Amniotic epithelial cell (primary cell): ENCODE measurements at places on chromosomes 12 and 14.
A peak's percentile ranks its signal among the peaks of the same experiment; 100 is the strongest.

- peak; percentile 94 for DNase-seq
These were observed 3.8 kb downstream of the CBLN3 start for GRCh38 chr14:24425704-24426103.

- no peak for DNase-seq
These were observed 9.2 kb downstream of the DUSP6 start for GRCh38 chr12:89343127-89343526.

DNA sequence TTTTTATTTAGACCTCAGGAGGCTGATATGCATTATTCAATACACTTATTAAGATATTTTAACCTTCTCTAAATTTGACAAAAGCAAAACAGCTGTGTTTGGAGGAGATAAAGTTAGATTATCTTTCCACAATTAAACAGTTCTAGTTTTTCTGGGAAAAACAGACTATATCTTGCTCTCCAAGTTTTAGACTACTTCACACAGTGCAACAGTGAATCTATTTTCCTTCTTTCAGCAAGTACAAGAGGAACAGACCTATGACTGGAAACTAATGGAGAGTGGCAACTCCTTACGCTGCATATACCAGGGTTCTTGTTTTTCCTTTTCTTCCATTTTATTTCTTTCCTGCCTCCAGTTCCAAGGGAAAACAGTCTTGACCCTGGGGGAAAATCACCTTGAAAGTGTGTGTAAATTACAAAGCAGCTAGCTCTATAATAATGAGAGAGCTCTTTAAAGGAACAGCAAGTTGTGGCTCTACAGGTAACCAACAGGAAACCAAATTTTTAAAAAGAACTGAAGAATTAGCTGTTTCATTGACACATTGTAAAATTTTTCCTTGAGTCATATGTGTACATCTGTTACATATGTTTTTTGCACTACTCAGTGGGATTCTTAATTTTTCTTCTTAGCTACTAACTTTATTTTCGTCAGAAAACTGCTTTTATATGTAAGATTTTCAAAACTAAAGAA is 27.4 kb downstream of the DNM1L start:
- DNase-seq, result no peak

DNA sequence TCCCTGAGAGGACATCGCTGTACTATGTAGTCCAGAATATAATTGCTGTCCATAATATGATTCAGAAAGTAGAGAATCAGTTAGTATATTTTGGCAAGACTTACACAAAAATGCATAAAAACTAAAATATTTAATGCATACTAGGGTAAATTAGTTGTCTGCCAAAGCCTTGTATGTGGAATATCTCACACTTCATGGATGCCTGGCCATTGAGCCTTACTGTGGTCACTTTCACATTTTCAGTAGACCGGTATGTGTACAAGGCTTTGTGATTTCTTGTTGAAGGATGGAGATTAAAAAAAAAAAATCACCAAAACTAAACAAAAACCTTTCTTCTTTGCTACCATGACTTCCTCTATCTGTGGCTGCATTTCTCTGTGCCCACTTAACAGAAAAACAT is 197.3 kb upstream of the DDHD1 start:
- DNase-seq, result no peak

GRCh38 chr12:128823216-128823915 is 392 bp downstream of the SLC15A4 start:
- DNase-seq, result no peak

- DNase-seq, result peak; percentile 86
These were observed 4.4 kb downstream of the TNS2 start for GRCh38 chr12:53054112-53054878.

DNA sequence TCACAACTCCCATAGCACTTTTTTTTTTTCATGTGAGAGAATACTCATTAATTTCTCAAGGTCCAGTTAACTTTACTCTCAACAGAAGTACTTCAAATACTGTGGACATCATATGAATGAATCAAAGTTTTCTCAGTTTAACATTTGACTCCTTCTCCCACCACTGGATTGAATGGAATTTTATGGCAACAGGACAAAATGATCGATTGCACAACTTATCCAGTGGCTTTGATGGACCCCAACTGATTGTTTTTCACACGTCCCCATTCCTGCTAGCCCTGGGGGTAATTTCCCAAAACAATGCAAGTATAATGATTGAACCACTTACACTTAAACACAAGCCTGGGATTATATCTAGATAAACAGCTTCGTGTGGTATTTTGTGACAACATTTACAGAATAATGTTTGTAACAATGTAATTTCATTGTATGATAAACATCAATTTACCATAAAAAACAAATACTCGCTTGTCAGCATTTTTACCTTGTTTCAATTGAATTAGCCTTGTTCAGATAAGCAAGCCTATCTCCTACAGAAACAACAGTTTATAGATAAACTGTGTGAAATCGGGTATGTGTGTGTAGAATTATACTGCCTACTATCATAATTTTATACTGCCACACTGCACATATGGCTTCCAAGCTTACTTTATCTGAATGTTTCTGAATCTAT is 60.9 kb downstream of the SOX5 start:
- peak; percentile 3 for DNase-seq

DNA sequence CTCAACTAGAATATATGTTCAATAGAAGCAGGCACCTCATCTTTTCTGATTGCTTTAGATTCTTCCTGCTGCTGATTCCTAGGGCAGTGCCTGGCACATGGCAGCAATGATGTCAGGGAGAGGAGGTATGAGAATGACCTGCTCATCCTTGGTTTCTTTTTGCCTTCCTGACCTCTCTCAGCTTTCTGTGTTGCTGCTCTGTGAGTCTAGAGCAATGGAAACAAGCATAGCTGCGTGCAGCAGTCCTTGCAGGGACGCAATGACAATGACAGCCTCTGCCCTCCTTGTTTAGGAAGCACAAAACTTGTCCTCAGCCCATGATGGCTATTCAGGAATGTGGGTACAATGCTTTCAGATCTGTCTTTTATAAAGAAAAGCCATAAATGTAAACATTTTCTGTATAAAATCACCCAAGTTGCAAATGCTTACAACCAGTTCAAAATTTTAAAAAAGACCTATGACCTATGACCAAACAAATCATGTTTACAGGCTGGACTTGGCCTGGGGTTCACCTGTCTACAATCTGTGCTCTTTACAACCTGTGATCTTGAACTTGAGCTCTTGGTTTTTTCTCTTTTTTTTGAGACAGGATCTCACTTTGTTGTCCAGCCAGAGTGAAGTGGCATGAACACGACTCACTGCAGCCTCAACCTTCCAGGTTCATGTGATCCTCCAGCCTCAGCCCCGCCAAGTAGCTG is 549.4 kb upstream of the ATP2B1 start:
- no peak for DNase-seq

GRCh38 chr12:114013575-114014345 is 47.6 kb upstream of the RBM19 start:
- DNase-seq, result no peak

DNA sequence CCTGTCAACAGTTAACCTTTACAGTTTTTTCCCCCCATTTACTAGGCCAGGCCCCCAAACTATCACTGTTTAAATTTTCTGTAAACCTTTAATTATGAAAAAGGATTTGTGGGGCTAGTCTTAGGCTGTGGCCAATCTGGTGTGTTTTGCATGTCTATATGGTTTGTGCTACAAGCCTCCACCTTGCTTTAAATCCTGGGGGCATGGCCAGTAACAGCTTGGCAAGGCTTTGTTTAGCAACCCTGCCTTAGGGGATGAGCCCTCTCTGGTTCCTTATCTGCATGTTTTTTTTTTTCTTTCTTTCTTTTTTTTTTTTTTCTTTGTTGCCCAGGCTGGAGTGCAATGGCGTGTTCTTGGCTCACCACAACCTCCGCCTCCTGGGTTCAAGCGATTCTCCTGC is 102.7 kb downstream of the KCNMB4 start:
- no peak for DNase-seq

- DNase-seq, result peak; percentile 76
These were observed 2.4 kb downstream of the ANKRD13A start for GRCh38 chr12:110001596-110001995.

GRCh38 chr14:70451874-70452273 is at the start of gene ADAM21:
Gene ADAM21 (plus strand): TSS chr14:70452174. CDS start chr14:70457500, 5,326 bp downstream.
- no peak for DNase-seq

DNA sequence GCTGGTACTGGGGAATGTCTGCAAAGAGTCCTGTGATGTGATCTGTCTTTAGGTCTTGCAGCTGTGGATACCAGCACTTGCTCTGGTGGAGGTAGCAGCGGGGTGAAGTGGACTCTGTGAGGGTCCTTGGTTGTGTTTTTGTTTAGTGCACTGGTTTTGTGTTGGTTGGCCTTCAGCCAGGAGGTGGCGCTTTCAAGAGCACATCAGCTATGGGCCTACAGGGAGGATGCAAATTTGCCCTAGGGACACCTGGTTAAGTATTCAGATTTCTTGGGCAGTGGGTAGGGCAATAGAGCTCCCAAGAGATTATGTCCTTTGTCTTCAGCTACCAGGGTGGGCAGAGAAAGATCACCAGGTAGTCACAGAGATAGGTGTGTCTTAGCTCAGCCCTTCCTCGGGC is 63.8 kb downstream of the PTGER2 start:
- no peak for DNase-seq

- peak; percentile 98 for DNase-seq
These were observed 29.0 kb upstream of the LUM start for GRCh38 chr12:91140026-91140931.

DNA sequence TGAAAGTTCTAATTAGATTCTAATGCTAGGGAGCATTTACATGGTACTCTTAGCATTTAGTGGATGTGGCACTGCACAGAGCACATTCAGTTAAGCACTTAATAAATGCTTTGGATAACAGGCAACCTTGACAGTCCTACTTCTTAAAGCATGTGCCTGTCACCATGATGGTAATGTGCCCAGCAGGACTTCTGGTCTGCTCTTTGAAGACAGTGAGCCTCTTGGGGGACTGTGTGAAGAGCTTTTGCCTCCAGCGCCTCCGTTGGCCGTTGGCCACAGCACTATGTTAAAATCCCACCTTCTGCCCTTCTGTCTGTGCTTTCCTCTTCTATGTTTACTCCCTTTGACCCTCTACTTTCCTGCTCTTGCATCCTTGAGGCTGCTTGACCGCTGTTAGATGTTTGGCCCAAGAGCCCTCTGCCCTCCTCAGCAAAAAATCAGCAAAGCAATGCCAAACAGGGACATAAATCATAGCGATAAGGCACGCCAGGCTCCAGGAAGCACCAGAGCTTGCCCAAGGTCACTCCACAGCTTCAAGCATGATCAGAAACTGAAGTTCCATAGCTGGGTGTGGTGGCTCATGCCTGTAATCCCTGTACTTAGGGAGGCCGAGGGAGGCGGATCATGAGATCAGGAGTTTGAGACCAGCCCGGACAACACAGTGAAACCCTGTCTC is 8.3 kb downstream of the CDKL1 start:
- peak; percentile 97 for DNase-seq

DNA sequence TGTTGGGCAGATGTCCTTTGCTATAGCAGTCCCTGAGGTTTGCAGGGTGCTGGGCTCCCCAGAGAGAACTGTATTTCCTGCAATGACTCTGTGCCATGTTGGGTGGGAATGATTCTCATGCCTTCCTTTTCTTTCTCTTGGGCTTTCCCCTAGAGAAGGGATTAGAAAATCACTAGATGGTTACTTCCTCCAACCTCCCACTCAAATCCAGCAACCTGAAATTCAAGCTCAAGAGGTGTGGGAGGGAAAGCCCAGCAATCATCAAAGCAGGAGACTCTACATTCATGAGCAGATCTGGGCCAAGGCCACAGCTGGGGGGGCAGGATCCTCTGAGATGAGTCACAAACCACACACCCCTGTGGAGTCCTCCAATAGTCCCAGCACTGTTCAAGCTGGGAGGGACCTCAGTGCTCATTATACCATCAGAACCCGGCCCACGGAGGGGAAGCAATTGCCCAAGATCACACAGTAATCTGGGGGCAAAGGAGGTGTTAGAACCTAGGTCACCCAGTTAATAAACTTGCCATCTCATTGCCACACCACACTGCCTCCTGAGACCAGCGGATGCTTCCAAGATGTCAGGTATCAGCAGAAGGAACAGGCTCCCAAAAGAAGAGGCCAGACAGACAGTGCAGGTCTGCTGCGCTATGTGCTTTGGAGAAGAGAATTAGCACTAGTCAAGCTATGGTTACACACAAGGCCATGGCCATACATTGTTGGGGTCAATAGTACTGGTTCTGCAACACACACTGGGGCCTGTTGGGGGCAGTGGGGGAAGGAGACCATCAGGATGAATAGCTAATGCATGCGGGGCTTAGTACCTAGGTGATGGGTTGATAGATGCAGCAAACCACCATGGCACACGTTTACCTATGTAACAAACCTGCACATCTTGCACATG is 65.7 kb downstream of the TTC9 start:
- DNase-seq, result peak; percentile 94

DNA sequence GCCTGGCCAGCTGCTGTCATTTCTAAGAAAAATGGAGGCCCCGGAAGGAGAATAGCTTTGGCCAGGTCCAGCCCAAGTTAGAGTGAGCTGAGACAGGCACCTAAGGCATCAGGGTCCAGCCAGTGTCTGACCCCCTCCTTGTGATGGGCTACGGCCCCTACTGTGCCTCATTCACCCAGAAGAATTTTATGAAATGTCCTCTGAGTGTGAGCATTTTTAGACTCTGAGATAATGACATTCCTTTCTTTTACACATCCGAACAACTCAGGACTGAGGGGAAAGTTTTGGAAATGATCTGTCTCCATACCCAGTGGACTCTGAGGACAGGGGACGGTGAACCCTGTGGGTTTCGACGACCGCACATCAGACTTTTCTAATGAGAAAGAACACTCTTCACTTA is 50.4 kb downstream of the SLC24A4 start:
- DNase-seq, result no peak

GRCh38 chr12:22100958-22101748 is 55.1 kb downstream of the CMAS start:
- peak; percentile 76 for DNase-seq

GRCh38 chr12:95115641-95116040 is 42.2 kb upstream of the NR2C1 start:
- DNase-seq, result peak; percentile 37

GRCh38 chr14:74350211-74350927 is 2.1 kb downstream of the VRTN start:
- DNase-seq, result no peak

DNA sequence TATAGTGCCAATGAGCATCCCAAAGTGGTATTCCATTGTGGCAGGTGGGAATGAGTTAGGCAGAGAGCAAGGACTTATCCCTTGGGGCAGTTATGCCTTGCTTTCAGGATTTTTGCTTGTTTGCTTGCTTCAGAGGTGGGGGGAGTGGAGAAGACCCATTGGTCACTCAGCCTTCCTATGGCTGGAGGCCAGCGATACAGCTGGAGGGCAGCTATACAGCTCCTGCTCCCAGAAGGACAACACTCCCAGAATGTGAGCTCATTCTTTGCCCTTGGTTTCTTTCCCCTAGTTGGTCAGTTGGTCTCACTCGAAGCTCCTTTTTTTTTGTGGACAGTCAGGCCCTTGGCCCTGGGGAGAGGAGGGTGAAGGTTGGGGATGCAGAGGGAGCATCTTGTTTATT is 14.5 kb downstream of the KRT83 start:
- DNase-seq, result no peak

- no peak for DNase-seq
These were observed 157.0 kb upstream of the CPNE8 start for GRCh38 chr12:39062266-39062996.
